ENCODE measurements at places on chromosomes 1 and 21. TPM values are rescaled to one million over a fixed set of nuclear protein-coding genes. Genes with fewer than 3 reads are reported as not detected.

GRCh38 chr1:1373815-1374588 is 1.0 kb downstream of the AURKAIP1 start:
- peak overlapping the region; percentile 87 for H3K4me3 ChIP-seq
- no peak overlapping the region for H3K27ac ChIP-seq
- no peaks in the 10 kb centered on the region for H3K27me3 ChIP-seq
- DNase-seq = no peak
- H3K36me3 ChIP-seq = peaks cover 3% of the 10 kb centered on the region

GRCh38 chr21:42202321-42202720 is 16.6 kb upstream of the ABCG1 start:
- DNase-seq = no peak
- H3K27ac ChIP-seq = no peak overlapping the region

DNA sequence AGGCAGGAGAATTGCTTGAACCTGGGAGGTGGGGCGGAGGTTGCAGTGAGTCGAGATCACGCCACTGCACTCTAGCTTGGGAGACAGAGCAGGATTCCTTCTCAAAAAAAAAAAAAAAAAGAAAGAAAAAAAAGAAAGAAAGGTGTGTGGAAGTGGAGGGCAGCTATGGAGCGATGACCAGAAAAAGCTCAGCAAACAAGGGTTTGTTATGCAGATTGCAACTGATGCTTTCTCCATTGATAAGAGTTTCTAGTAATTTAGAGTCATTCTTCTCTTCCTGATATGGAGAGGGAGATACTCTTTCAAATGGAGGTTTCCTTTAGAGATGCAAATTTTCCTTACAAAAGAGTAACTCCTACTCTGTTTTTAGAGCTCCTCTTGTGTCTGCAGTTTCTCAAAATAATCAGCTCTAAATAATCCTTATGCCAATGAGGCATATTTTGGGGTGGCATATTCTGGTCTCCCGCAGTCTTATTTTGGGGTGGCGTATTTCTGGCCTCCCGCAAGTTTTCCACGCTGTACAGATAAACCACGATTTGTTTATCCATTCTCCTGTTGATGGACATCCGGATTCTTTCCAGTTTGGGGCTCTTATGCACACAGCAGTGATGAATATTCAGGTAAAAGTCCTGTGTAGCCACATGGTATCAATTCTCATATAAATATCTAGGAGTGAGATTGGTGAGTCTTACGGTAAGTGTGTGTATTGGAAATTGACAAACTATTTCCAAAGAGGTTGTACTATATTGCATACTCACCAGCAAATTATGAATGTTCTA is 30.7 kb upstream of the RCC2 start:
- no peaks in the 10 kb centered on the region for H3K36me3 ChIP-seq
- peaks cover 6% of the 10 kb centered on the region for H3K27me3 ChIP-seq
- DNase-seq = no peak
- no peak overlapping the region for H3K27ac ChIP-seq
- no peak overlapping the region for H3K4me3 ChIP-seq

DNA sequence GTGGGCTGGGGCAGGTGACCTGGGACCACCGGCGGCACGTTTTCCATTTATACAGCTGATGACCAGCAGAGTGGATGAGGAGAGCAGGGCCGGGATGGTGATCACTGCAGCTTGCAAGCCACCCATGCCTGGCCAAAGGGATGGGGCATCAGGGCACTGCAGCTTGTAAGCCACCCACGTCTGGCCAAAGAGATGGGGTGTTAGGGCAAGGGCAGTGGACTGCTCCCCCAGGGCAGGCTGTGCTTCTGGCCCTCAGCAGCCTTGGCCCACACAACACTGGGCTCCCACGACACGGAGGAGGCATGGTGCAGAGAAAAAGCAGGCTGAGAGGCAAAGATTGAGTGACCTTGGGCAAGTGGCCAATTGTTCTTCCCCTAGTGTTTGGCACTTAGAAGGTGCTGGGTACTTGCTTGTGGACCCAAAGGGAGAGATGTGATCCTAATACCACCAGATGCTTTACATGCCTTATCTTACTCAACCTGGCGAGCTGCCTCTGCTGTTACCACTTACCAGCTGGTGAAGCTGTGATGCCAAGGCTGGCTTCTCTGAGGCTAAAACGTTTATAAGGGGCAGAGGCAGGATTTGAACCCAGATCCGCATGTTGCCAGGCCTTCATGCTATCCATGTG is 48.3 kb downstream of the TRIM62 start:
- no peaks in the 10 kb centered on the region for H3K4me1 ChIP-seq
- H3K27me3 ChIP-seq = peaks cover 20% of the 10 kb centered on the region
- no peak for DNase-seq

DNA sequence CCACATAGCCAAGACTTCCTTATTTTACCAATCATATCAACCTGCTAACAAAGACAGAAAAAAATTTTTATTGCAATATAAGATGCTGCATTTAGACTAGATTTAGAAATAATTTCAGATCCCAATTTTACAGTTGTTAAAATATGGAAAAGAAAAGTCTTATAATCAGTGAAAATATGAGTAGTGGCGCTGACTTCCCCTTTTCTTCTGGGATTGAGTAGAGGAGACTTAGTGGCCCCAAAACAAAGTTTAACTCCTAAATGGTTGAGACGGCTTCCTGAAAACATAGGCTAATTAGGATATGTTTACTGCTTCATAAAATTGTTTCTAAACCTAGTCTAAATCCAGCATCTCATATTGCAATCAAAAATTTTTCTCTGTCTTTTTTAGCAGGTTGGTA is 68.4 kb downstream of the RAB3GAP2 start:
- no peak overlapping the region for H3K27ac ChIP-seq
- H3K4me3 ChIP-seq = no peak overlapping the region
- peaks cover 24% of the 10 kb centered on the region for H3K36me3 ChIP-seq
- H3K4me1 ChIP-seq = no peaks in the 10 kb centered on the region

GRCh38 chr21:41585199-41585994 is 77.4 kb upstream of the TMPRSS2 start:
- DNase-seq = no peak
- peaks cover 6% of the 10 kb centered on the region for H3K4me1 ChIP-seq
- H3K36me3 ChIP-seq = peaks cover 4% of the 10 kb centered on the region
- no peak overlapping the region for H3K4me3 ChIP-seq
- H3K27me3 ChIP-seq = no peaks in the 10 kb centered on the region

DNA sequence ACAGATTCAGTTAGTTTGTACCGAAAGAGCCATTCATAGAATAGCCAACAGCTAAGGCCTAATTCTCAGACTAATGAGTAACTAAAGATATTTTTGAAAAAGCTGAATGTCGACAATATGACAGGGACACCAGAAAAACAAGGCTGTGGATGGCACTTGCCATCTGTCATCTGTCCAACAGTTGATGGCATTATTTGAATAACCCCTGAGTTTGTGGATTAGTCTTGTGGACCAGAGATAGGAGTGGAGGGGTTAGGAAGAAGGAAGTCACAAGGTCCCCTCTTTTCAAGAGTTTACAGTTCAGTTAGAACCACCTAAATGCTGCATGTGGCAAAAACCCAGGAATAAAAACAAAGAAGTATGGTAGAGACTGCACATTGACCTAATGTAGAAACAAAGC is 356.5 kb upstream of the DUSP10 start:
- H3K27me3 ChIP-seq = no peaks in the 10 kb centered on the region
- DNase-seq = no peak
- H3K36me3 ChIP-seq = no peaks in the 10 kb centered on the region
- H3K4me1 ChIP-seq = peaks cover 2% of the 10 kb centered on the region

DNA sequence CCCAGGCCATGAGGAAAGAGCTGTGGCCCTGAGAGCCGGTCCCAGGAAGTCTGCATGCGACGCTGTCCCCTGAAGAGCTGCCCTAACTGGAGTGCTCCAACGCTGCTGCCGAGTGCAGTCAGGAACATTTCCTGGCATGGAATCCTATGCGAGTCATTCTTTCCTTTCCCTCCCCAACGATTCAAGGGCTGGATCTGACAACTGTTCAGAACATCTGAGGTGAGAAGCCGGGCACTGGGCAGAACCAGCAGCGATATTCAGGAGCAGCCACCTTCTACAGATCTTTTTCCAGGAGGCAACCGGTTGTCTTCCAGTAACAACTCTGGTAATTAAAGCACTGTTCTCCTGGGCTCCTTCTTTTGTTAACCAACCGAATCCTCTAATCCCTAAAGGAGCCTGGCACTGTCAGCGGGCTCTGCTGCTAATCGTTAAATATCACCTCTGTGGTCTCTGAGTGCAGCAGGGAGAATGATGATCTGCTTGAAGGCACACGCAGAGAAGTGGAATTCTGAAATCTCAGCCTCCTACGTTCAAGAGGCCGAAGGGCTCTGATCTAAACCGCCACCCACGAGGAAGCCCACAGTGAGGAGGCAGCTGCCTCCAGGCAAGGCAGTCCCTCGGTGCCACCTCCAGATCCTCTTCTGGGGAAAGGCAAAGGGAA is 55.8 kb downstream of the SLC45A1 start:
- H3K27me3 ChIP-seq = no peaks in the 10 kb centered on the region
- H3K4me1 ChIP-seq = peaks cover 72% of the 10 kb centered on the region
- peak overlapping the region; percentile 90 for H3K27ac ChIP-seq
- H3K4me3 ChIP-seq = no peak overlapping the region

EXTL1 gene
- 3.6 TPM for total RNA-seq
